Hindlimb muscle (tissue), 1 donor: ENCODE measurements at places on chromosomes 12 and 14. TPM values are rescaled to one million over a fixed set of nuclear protein-coding genes. Genes with fewer than 3 reads are reported as not detected.

DNA sequence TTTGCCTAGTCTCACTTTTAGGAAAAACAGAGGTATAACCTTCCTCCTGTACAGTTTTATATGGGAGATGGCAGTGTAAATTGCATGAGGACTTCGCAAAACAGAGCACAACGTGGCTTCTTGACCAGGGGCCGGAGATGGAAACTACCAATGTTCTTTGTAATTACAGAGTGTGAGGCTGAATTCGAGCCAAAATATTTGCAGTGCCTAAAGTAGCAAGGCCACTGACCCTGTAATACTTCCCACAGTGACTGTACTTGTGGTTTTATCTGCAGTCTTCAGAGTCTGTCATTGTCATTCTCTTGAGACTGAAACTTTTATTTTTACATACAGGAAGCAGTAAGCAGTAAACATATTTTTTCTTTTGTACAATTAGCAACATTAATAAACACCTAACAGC lies 98.9 kb downstream of the RERG start:
- DNase-seq: no peak

DNA sequence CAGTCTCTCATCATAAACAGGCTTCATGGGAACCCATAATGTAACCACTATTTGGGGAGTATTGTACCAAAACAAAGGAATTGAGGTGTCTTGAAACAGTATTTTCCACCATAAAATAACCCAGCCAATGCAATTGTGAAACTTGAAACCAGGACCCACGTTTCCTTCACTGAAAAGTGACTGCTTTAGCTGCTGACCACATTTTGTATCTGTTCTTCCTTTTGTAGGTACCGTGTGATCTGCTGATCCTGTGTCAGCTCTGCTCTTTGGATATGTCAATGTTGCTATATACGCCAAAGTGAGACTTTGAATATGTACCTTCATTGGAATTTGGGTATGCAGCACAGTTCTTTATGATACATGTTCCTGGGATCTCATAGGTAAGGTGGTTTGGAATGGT lies 95.1 kb upstream of the CNTN1 start:
- DNase-seq: no peak

The SETD1B gene
- polyA plus RNA-seq: 12.3 TPM

The NKX2-1 gene
- not detected for polyA plus RNA-seq

GRCh38 chr14:72828604-72829003 lies 65.3 kb downstream of the DPF3 start:
- no peak for DNase-seq

The AMN gene
- polyA plus RNA-seq: 0.59 TPM
